ENCODE measurements at places on chromosomes 16 and 17.

DNA sequence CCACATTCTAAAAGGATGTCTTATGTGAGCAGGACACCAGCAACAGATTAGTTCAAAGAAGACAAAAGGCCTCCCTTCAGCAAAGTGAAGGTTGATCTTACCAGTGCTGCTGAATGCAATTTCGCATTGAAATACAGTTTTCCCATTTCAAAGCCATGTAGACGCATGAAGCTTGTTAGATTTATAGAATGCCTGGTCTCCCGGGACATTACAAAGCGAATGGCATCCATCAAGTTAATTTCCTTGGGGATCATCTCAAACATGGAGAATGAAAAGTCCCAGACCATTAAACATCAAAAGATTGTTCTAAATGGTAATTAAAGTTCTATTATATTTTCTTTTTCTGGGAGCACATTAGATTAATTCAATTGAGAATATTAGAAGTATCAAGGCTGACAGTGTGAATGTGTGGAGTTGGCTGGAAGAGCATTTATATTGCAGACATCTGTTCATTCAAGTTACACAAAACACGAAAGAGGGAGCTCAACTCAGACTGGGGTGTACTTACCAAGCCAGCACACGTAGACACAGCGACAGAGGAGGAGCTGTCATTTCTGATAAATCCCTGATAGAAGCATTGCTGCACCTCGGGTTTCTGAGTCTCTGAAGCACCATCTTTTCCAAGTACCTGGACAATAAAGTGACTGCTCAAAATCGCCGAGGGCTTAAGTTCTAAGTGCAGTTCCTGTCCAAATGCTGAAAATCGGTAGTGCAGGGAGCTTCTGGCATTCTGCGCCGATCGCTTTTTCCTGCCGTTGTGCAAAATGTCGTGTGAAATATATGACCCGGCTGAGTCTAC, 3.8 kb downstream of the ADAMTS18 start:
- no peak for DNase-seq

GRCh38 chr17:65794572-65794971, 233.1 kb upstream of the AXIN2 start:
- no peak for DNase-seq

- DNase-seq = no peak
Observed at GRCh38 chr16:85105475-85105874, 6.8 kb downstream of the CIBAR2 start.

GRCh38 chr16:15701367-15701766, 51.3 kb downstream of the NDE1 start:
- no peak for DNase-seq

DNA sequence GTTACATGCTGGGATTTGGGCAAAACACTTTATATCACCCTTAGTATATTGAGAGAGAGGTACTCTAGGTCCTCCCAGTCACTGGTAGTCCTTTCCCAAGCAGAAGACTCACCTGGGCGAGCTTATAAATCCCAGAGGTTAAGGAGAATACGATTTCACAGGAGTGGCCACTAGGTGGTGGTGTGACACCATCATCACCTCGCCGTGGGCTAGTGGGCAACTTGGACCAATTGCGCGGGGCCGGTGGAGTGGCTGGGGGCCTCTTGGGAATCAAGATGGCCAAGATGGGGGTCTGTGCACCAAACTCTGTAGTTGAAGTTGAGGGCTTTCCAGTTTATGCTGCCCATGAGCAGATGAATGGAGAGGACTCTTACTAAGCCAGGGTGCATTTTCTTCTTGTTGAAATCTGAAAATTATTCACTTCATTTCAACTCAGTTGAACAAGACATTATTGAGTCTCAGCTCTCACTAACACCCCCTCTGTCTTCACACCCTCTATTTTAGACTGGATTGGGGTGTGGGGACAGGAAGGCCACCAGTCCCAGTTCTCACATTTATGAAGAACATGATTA, 38.2 kb upstream of the PIRT start:
- DNase-seq = no peak

DNA sequence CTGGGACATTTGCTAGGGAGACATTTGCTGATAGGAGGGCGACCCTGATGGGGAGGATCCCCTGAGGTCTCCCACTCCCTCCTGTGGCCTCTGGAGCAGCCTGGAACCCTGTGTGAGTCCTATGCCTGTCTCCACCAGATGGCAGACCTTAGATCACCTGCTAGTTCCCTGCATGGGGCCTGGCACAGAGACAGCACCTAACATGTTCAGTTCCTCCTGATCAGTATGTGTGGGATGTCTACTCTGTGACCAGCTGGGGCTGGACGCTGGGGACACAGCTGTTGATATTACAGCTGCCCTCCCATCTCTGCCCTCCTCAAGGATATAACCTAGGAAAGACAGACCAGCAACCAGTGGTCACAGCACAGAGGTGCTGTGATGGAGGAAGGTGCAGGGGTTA, 1.1 kb upstream of the ADCY7 start:
- no peak for DNase-seq

- DNase-seq = no peak
Observed at GRCh38 chr17:57285701-57286100, 29.4 kb downstream of the MSI2 start.

DNA sequence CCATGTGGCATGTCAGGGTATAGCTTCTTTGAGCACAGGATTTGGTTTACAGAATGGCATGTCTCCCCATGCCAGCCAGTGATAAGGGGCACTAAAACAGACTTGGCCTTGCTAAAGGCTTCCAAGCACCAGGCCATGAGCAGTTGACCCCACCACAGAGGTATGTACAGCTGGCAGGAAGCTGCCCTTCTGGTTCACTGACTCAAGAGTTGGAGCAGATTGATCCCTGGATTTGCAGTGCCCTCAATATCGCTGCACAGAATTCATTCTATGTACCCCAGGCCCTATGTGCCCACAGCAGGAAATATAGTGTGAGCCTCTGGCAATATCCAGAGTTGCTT, 24.3 kb downstream of the HLF start:
- no peak for DNase-seq

DNA sequence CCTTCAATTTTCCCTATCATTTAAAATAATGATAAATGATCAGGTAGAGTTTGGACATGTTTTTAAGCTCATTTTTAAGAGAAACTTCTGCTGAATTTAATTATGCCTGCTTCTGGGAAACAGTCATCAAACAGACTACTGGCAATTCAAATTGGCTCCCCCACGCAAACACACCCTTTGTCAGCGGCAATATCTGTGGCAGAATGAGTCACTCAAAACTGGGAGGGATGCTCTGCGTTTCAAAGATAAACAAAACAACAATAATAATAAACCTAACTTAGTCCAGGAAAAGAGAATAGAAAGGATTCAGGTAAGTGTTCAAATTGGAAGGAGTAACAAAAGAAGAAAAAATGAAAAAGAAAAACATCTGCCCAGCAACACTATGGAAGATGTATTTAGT, 108.1 kb upstream of the ERCC4 start:
- no peak for DNase-seq

DNA sequence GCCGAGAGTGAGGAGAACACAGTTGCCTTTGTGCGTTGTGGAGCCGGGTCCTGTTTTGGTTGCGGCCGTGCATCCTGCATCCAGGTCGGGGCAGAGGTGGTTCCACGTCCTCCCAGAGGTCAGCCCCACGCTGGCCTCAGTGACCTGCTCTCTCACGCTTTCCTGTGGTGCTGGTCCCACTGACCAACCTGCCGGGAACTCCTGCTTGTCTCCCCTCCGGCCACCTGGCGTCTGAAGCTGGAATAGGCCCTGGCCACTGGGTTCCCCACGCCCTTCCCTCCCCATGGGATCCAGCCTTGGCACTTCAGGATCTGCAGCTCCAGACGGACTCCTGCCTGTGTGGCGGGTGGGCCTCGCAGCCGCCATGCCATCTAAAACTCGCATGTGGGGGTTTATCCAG, 85.5 kb upstream of the ZNF750 start:
- no peak for DNase-seq

- no peak for DNase-seq
Observed at GRCh38 chr17:16215965-16216316, 607 bp upstream of the NCOR1 start.

DNA sequence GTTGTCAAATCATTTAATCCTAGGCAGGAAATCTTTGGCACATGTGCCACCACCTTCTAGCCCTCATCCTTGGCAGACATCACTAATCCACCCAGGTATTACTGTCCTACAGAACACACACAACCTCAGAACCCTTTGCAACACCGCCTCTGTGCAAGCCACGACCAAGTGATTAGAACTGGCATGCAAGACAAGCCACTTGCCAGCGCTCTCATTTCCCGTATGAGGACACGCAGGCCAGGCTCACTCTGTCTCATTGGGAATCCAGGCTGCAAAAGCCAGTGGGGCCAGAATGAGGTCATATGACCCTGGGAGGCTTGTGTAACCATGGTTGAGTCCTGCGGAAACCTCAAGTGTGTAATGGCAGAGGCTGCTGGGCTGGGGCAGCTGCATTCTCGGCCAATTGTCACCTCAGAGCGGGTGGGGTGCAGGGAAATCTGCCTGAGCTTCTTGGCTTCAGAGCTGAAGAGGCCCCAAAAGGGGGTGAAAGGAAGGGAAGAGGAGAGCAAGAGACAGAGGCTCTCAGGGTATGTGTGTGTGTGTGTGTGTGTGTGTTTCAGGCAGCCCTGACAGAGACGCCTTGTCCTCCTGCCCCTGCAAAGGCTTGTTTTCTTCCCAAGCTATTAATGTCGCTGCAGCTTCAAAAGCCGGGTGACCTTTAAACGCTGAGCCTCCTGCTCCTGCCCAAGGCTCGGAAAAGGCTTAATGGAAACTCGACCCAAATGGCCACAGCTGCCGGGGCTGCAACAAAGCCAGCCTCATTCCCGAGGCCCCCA, 43.2 kb upstream of the MRPS23 start:
- peak; percentile 99 for DNase-seq

DNA sequence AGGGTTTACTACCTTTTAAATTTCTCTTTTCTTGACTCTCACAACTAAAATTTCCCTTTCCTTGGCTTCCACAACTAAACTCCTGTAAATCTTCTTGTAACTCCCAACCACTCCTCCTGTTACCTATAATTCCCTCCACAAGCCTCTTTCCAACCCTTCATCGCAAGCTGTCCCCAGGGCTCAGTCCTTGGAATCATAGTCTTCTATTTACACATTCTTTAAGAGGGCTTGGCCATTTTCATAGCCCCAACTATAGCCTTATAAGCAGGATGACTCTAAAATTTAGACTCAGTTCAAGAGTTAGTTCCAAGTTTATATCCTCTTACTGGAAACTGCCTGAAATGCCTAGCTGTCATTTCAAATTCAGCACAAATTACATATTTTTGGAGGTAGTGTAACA, 23.9 kb downstream of the GLG1 start:
- DNase-seq = no peak

DNA sequence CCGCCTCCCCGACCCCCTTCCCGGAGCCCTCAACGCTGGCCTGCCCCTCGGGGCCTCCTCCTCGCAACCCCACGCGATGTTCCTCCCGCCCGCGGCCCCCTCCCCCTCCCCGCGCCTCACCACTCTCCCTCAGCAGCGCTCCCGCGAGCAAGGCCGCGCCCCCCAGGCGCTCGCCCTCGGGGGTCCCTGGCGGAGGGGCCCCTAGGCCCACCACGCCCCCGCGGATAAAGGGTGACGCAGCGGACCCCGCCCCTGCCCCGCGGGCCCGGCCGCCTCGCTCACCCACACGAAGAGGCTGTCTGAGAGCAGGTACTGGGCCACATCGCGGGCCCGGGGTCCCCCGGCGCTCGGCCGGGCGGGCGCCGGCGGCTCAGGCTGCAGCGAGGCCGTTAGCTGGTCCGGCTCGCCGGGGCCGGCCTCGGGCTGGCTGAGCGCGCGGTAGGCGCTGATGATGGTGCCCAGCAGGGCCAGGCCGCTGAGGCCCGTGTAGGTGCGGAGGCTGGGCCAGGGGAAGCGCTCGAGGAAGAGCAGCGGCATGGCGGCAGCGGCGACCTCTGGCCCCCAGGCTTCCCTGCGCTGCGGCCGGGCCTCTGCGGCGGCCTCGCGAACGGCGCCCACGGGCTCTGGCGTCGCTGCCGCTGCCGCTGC, 430 bp downstream of the AMFR start:
- no peak for DNase-seq

GRCh38 chr16:24609740-24610415, 70.5 kb downstream of the RBBP6 start:
- DNase-seq = peak; percentile 17

Data from stromal cell of bone marrow (primary cell).